ENCODE measurements at places on chromosomes 12 and 14. TPM values are rescaled to one million over a fixed set of nuclear protein-coding genes. Genes with fewer than 3 reads are reported as not detected.

Gene ERO1A
- 47.6 TPM for total RNA-seq

Gene KCNH5
- total RNA-seq = 30.4 TPM

Gene TBC1D30
- 80.4 TPM for total RNA-seq

Gene C12orf42
- 0.94 TPM for total RNA-seq

Gene KERA
- total RNA-seq = 0.31 TPM

Gene ACOT4
- 1.6 TPM for total RNA-seq

Gene MYF6
- not detected for total RNA-seq

Gene SMOC1
- 27.2 TPM for total RNA-seq

Data from parietal lobe (tissue), 2 donors.